Ovary (tissue), 10 donors: ENCODE measurements at places on chromosomes 4 and X. TPM values are rescaled to one million over a fixed set of nuclear protein-coding genes. Genes with fewer than 3 reads are reported as not detected.

DNA sequence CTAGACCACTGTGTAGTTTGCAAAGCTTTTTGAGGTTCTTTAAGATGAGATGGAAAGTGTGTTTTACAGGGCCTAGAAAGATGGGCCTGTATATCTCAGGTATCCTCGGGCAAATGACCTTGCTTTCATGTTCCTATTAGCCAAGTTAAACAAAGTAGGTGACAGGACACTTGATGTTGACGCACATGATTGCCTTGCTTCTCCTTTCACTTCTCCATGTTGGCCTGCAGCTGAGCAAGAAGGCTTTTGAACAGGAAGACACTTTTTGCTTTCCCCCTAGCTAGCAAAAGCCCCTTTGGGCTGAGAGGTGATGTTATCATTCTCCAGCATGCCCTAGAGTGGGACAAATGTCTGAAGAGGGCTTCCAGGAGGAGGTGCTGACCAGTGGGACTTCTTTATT lies 202.1 kb downstream of the GPC3 start:
- DNase-seq = no peak

DNA sequence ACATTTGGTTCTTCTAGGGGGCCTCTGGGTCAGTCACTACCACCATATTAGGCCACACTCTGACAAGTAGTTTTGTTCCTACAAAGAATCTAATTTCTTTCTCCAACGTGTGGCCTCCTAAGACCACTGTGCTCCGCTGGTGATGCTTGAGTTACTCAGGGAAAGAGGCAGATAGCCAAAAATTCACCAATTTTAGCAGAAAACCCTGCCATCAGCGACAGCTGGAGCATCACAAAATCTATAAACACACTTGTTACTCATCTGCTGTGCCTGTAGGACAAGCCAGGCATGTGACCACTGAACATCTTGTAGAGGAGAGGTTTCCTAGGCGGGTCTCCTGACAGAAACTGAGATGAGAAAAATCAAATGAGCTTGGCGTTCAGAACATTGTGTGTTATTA lies 105.4 kb downstream of the SYNPO2 start:
- peak; percentile 48 for DNase-seq

DNA sequence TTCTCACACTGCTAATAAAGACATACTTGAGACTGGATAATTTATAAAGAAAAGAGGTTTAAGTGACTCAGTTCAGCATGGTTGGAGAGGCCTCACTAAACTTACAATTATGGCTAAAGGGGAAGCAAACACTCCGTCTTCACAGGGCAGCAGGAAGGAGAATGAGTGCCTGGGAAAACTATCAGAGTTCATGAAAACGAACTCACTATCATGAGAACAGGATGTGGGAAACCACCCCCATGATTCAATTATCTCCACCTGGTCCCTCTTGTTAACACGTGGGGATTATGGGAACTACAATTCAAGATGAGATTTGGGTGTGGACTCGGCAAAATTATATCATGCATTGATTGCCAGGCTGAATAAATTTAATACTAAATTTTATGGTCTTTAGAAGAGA lies 592.7 kb downstream of the GRXCR1 start:
- DNase-seq = no peak

The SLC16A2 gene
- 23.1 TPM for total RNA-seq

The ASMT gene
- total RNA-seq = 0.38 TPM

- no peak for DNase-seq
These were observed 58.8 kb upstream of the FAAH2 start for GRCh38 chrX:57227691-57228090.

The CRMP1 gene
- 1.2 TPM for total RNA-seq

DNA sequence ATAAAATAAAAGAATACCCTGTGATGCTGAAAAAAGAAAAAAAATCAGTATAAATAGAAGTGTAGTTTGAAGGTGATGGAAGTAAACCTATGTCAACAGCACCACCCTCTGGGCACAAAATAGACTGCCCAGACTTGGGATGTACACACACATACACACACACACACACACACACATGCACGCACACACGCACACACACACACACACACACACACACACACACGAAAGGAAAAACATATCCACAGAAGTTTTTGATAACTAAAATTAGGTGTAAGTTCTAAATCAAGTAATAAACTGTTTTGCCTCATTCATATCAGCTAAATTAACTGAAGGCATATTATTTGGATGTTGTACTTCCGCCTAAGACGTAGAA lies 40.5 kb downstream of the ANXA5 start:
- DNase-seq = peak; percentile 34

The WDR44 gene
- 16.5 TPM for total RNA-seq

- DNase-seq = no peak
These were observed 2.2 kb upstream of the VGLL1 start for GRCh38 chrX:136529795-136530194.

DNA sequence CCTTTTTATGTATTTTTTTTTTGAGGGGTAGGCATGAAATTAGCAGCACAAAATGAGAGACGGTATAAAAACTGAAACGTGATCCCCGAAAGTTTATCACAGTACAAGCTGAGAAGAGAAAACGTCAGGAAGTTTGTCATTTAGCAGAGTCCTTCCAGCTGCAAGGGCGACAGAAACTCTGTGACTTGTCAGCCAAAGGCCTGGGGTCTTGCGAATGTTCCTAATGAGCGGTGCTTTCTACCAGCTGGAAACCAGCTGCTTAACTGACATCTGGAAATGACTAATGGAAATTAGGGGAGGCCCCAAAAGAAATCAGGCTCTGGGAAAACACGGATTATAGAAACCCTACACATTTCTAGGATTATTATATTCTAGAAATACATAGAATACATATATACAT lies 66.5 kb downstream of the CHRNA9 start:
- DNase-seq = no peak

- no peak for DNase-seq
These were observed 10.4 kb downstream of the PALLD start for GRCh38 chr4:168507178-168507815.

The PRKG2 gene
- total RNA-seq = not detected

DNA sequence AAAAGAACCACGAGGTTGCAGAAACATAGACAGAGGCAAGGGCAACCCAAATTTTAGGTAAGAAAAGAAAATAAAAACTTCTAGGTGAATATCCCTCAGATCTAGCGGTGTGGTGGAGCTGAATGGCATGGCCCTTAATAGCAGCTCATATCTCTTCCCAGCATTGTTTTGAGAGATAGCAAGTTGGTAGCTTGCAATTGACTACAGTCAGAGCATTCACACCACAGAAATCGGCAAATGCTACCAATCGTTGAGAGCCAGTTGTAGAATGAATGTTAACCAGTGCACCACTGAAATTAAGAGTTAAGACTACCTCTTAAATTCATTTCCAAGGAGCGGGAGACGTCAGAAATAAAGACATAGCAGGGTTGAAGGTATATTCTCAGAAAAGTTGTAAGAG lies 184.0 kb upstream of the KIT start:
- no peak for DNase-seq

DNA sequence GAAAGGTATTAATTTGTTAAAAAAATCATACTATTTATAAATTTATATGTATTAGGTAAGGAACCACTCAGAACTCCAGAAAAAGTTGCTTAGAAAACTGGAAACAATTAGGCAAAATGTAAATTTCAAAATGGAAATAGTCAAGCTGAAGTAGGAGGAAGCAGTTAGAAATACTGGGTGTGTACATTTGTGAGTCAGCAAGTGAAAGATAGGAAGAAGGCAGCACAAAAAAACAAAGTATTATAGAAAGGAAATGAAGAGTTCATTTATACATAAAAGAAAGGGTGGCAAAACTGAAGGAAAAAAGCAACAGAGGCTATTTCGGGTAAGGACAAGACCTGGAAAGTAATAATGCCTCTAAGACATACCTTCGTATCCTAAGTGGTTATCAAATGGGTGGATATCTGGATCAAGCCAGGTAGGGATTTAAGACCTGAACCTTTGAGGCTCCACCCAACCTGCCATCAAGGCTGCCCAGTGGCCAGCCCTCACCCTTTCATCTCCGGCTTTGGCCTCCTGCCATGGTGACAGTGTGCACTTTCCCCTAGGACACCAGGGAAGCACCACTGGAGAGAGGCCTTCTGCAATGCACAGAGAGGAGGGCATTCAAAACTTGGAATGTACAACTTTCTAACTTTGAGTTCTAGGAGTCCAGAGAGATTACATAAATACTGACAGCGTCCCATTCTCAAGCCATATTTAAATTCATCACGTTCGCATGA lies at the start of gene LRRC66:
TSS of gene LRRC66 (minus strand) at position 428 of the 722 bp plus-strand sequence. CDS start 2,750 bp downstream, outside the sequence.
- no peak for DNase-seq

- no peak for DNase-seq
These were observed 8.2 kb downstream of the ZNF718 start for GRCh38 chr4:132483-132882.

GRCh38 chr4:47913861-47914219 lies 543 bp downstream of the NFXL1 start:
- DNase-seq = peak; percentile 69

DNA sequence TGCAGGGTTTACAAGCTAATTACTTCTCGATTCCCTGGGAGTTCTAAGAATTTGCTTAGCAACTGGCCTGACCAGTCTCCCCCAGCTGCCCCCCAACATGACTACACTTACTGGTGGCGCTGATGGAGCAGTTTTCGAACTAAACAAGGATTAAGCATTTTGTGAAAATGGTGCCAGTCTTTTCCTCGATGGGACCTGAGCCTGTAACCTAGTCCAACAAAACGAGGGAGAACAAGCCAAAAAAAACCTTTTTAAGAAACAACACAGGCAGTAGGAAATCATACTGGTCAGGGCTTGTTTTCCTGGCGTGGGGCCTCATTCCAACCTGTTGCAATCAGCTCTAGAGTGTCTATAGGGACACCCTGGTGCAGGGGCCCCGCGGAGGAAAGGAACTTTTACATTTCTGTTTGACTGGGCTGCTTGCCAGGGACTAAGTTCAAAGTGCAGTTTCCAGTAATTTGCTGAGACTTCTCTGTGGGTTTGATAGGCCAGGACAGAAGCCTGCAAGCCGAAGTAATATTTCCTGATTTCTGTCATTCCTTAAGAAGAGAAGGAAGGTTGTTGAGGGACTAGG lies 158.7 kb downstream of the SPRY1 start:
- DNase-seq = peak; percentile 82

- no peak for DNase-seq
These were observed 61.7 kb upstream of the DDX60 start for GRCh38 chr4:168380290-168380689.

GRCh38 chr4:141241986-141242385 lies 21.3 kb downstream of the ZNF330 start:
- DNase-seq = no peak

DNA sequence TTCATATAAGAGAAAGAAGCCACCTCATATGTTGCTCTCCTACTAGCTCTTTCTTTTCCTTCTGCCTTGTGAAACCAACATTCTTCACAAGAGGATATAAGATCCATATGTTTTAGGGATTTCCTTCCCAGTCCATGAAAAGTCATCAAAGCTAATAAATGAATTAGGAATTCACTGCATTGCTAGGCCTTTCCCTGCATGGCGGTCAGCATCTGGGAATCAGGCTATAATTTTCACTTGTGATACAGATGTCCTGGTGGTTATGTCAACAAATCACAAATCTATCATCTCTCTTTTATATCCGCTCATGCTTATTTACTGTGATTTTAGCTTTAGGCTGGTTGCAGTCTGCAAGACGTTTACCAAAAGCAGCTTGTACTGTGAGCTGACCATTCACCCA lies 510.0 kb downstream of the NLGN4X start:
- no peak for DNase-seq

GRCh38 chr4:111632641-111633151 lies 512.6 kb upstream of the FAM241A start:
- DNase-seq = no peak

The PCDH11X gene
- total RNA-seq = 2.3 TPM

GRCh38 chr4:20418861-20419451 lies 167.3 kb downstream of the SLIT2 start:
- DNase-seq = no peak

DNA sequence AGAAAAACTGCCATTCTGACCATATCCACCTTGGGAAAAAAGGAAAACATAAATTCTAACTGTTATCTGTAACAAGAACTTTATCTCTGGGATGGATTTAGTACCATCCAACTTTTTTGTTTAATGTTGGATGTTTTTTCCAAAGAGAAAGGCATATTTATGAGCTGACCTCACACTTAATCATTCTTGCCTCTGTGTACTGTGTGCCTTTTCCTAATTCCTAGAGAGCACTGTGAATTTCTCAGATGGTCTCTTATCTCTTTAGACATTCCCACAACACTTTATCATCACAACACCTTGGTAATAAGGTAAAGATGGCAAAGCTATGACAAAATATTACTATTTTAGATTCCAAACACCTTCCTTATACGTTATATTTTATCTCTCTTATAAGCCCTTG lies 126.2 kb downstream of the COL4A6 start:
- no peak for DNase-seq

DNA sequence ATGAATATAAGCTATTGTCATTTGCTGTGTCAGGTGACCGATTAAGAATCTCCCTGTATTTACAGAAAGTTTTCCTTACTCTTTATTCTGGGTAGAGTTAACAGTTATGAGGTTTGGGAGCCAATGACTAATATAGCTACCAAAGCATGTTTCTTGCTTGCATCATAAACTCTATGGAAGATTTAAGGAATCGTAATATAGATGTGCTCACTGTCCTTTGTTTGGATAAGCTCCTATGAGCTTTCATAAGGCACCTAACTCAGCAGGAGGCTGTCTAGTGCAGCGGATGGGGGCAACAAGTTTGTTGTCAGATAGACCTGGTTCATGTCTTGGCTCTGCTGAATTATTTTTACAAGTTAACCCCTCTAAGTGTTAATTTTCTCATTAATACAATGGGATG lies 75.0 kb upstream of the PAQR3 start:
- DNase-seq = no peak

GRCh38 chrX:19343085-19343534 lies 617 bp upstream of the PDHA1 start:
- no peak for DNase-seq

The HSD17B10 gene
- 89.5 TPM for total RNA-seq

DNA sequence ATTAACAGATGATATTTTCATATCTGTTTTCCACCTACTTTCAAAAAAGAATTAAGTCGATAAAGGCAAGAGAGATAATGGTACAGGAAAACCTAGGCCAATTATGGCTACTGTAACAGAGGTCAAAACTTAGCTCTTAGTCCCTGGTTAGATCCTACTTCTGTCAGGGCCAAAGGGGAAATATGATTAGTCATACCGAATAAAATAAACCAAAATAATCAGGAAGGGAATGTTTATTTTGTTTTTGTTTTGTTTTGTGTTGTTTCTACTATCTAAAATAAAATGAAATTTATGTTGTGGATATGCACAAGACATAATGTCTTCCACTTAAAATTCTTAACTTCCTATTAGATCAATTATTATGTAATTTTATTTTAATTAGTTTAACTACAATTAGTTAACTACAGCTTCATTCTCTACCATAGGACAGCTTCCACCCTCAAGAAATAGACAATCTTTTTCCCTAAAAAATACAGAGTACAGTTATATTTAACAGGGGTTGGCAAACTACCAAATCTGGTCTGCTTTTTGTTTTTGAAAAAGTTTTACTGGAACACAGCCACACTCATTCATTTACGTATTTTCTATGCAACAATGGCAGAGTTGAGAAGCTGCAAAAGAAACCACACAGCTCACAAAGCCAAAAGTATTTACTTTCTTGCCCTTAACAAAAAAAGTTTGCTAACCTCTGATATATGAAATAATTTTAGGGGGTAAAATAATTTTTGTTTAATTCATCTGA lies 25.4 kb downstream of the TMEM47 start:
- no peak for DNase-seq

- DNase-seq = no peak
These were observed 910.4 kb downstream of the RAB28 start for GRCh38 chr4:12573716-12574115.
